Suprapubic skin (tissue), 4 donors: ENCODE measurements at places on chromosomes 6 and 20.
A peak's percentile ranks its signal among the peaks of the same experiment; 100 is the strongest.

- no peak overlapping the region for H3K4me3 ChIP-seq
- no peaks in the 10 kb centered on the region for H3K27me3 ChIP-seq
- DNase-seq: no peak
Measured at GRCh38 chr6:158660333-158660754, 10.5 kb downstream of the SYTL3 start.

GRCh38 chr6:52509281-52510212, 67.3 kb downstream of the TRAM2 start:
- H3K27me3 ChIP-seq: no peaks in the 10 kb centered on the region
- H3K36me3 ChIP-seq: peaks cover 39% of the 10 kb centered on the region
- peaks cover 51% of the 10 kb centered on the region for H3K4me1 ChIP-seq
- no peak overlapping the region for H3K4me3 ChIP-seq

DNA sequence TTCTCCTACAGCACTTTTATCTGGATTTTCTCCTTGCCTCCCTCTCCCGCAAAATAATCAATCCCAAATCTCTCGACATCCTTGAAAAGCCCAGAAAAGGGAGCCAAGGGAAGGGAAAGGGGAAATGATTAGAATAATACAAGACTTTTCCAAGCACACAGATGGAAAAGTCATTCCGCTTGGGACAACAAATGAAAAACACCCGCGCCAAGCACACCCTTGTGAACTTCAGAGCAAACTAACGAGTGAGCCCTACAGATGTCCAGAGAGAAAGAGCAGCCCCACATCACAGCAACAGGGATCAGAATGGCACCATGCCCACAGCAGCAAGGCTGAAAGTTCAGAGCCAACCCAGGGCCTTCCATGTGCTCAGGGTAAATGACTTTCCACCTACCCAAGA, 49.6 kb downstream of the NINL start:
- no peaks in the 10 kb centered on the region for H3K27me3 ChIP-seq
- no peaks in the 10 kb centered on the region for H3K36me3 ChIP-seq
- peaks cover 19% of the 10 kb centered on the region for H3K4me1 ChIP-seq
- no peak for DNase-seq
- H3K4me3 ChIP-seq: no peak overlapping the region

GRCh38 chr6:10268611-10269310, 146.1 kb downstream of the TFAP2A start:
- H3K27ac ChIP-seq: no peak overlapping the region
- H3K36me3 ChIP-seq: no peaks in the 10 kb centered on the region
- H3K4me1 ChIP-seq: no peaks in the 10 kb centered on the region
- H3K27me3 ChIP-seq: peaks cover 6% of the 10 kb centered on the region

DNA sequence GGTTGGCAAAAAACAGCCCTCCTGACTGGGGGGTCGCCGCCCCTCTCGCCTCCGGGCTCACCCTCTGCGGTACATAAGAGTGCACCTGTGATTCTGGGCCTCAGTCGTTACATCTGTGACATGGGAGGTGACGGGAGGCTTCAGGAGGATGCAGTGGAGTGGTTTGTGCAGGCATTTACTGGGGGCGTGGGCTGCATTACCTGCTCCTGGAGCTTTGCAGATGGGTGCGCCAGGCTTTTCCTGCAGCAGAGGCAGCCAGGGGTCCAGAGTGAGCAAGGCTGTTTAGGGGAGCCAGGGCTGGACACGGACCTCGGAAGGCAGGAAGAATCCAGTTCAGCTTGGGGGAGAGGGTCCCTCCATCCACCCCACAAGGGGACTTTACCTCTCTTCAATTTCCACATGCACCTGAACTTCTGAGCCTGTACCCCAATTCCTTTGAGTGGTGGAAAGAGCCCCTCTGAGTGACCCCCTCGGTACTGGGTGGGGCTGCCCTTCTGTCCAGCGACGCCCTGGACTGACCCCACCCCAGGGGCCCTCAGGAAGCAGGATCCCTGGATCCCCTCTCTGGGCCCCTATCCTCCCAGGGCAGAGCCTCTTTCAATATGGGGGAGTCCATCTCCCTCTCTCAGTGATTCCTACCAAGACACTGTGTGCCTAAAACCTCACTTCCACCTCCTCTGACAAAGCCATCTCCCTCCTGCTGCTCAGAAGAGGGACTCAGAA, 134.0 kb downstream of the TAF4 start:
- H3K4me3 ChIP-seq: no peak overlapping the region
- H3K36me3 ChIP-seq: no peaks in the 10 kb centered on the region
- no peaks in the 10 kb centered on the region for H3K4me1 ChIP-seq
- H3K27ac ChIP-seq: no peak overlapping the region
- H3K27me3 ChIP-seq: peaks cover 17% of the 10 kb centered on the region
- peak; percentile 50 for DNase-seq

DNA sequence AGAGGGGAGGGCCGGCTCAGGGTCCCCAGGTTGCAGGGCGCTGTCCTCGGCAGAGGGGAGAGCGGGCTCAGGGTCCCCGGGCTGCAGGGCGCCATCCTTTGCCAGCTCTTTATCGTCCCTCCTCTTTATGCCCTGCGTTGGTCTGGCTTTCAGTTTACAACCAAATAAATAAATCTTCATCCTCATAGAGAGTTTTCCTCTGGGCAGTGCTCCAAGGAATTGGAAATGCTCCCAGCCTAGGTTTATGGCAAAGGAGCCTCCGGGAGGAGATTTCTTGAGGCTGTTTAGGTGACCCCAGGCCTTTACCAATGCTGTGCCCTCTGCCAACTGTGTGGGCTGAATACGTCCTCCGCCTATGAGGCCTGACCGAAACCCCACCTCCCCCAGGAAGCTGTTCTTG, 60.2 kb downstream of the CHMP4B start:
- H3K4me1 ChIP-seq: no peaks in the 10 kb centered on the region
- H3K4me3 ChIP-seq: no peak overlapping the region
- H3K27ac ChIP-seq: no peak overlapping the region
- DNase-seq: no peak

DNA sequence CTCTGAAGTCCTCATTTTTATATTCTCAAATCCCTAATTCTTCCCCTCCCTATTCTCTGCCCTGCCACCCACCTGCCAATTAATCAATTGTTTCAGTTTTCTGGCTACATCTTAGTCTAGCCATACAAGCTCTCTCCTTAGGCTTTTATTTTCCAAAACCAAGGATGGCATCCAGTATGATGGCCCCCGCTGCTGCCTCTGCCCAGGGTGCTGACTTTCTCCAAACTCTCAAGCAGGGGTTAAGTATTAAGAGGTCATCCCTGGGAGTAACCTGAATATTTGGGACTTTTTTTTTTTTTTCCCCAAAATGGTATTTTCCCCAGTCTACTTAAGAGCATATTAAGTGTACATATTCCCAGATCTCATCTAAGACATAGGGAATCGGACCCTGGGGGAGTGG, 183.8 kb downstream of the DHX35 start:
- no peaks in the 10 kb centered on the region for H3K36me3 ChIP-seq
- DNase-seq: no peak
- H3K4me1 ChIP-seq: no peaks in the 10 kb centered on the region
- peaks cover 29% of the 10 kb centered on the region for H3K27me3 ChIP-seq
- no peak overlapping the region for H3K27ac ChIP-seq
- H3K4me3 ChIP-seq: no peak overlapping the region

DNA sequence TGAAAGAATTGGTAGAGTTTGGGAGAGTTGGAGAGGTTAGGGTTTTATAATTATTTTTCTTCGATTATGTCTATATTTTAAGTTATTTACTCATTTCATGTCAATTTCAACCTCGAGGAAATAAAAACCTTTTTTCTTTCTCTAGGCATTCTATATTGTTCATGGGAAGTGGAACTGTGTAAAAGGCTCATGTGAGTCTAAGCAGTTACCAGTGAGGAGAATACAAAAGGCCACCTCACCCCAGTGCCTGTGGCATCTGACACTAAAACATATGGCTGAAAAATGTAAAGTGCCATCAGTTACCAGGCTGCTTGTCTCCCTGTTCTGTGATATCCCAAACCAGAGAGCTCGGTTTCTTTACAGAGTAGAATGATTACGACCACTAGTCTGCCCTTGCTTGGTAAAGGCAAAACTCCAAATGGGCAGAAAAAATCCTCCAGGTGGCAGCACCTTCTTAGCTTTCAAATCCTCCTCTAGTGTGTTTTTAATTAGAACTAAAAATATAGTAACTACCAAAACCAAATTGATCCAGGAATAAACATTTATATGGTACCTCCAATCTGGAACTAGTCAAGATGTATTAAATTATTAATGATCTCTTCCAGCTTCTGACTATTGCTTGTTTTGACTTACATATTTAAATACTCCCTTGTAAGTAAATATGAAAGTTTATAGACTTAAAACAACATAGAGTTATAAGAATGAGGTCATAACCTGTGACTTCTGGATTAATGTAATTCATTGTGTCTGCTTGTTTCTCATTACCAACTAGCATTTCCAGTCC, 122.6 kb upstream of the MCHR2 start:
- no peak overlapping the region for H3K4me3 ChIP-seq
- H3K36me3 ChIP-seq: no peaks in the 10 kb centered on the region
- no peak overlapping the region for H3K27ac ChIP-seq
- DNase-seq: no peak
- H3K4me1 ChIP-seq: no peaks in the 10 kb centered on the region

DNA sequence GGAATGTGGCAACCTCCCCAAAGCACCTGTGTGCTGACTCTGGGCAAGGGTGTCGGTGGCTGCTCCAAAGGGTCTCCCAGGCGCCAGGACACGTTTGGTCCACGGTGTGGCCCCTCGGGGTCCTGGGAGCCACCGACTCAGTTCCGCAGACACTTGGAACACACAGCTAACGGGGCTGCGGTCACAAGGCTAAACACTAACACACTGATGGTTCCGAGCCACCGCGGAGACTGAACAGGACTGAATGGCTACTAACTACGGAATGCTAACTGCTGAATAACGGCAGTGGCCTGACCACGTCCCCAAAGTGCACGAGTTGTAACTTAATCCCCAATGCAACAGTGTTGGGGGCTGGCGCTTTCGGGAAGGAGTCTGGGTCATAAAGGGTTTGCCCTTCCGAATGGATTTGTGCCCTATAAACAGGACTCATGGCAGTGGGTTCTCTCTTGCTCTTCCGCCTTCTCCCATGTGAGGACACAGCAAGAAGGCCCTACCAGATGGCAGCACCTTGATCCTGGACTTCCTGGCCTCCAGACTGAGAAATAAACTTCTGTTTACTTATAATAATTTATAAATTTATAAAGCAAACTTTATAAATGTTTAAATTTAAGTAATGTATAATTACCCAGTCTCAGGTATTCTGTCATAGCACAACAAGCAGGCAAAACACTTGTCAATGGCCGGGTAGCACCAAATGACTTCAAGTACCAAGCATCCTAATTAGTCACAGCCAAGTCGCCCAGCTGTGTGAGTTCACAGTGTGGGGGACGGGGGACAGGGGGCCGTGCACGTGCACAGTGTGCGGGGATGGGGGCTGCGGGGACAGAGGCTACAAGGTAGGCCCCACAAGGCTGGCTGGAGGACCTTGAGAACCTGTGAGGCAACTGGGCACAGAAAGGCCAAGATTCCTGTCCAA, 2.3 kb upstream of the EEF1A2 start:
- H3K4me1 ChIP-seq: peaks cover 33% of the 10 kb centered on the region
- H3K36me3 ChIP-seq: no peaks in the 10 kb centered on the region
- no peak overlapping the region for H3K27ac ChIP-seq
- H3K27me3 ChIP-seq: peaks cover 94% of the 10 kb centered on the region
- no peak for DNase-seq

DNA sequence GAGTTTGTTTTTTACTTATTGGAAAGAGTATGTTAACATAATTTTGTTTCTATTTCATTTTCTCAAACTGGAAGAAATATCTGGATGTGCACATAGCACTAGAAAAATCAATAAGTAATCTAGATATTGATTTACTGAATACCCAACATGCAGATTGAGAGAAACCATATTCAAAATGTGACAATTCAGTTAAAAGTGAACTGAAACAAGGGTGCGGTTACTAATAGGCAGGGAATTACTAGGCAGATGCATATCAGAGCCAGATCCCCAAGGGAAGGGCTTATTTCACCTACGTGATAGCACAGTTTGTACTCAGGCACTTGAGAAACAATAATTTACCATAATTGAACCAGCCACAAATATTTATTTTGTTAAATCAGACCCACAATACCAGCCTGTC, 493.1 kb upstream of the FLRT3 start:
- no peaks in the 10 kb centered on the region for H3K4me1 ChIP-seq
- no peaks in the 10 kb centered on the region for H3K36me3 ChIP-seq
- H3K4me3 ChIP-seq: no peak overlapping the region
- no peaks in the 10 kb centered on the region for H3K27me3 ChIP-seq
- no peak overlapping the region for H3K27ac ChIP-seq

- no peak overlapping the region for H3K4me3 ChIP-seq
- H3K4me1 ChIP-seq: peaks cover 54% of the 10 kb centered on the region
- peaks cover 25% of the 10 kb centered on the region for H3K36me3 ChIP-seq
- H3K27me3 ChIP-seq: no peaks in the 10 kb centered on the region
- peak; percentile 83 for DNase-seq
- H3K27ac ChIP-seq: peak overlapping the region; percentile 83
Measured at GRCh38 chr20:19964289-19965265, 52.6 kb upstream of the NAA20 start.

DNA sequence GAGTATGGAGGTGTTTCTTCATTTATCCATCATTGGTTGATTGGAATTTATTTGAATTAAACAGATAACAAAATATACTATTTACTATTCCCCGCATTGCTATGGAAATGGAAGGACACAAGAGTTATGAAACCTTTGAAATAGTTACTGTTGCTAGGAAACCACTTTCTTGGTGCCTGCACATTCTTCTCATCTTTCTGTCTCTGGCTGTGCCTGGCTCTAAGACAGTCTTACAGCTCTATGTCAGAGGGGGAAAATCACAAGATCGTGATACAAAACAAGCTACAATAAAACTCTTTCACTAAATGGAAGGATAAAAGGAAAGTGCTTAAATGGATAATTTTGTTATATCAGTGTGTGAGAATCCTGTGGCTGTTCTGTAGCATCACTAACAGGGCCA, 453.0 kb downstream of the LMBRD1 start:
- no peak for DNase-seq
- H3K4me1 ChIP-seq: no peaks in the 10 kb centered on the region
- H3K27me3 ChIP-seq: no peaks in the 10 kb centered on the region
- no peak overlapping the region for H3K4me3 ChIP-seq
- H3K36me3 ChIP-seq: no peaks in the 10 kb centered on the region

- DNase-seq: no peak
- no peaks in the 10 kb centered on the region for H3K36me3 ChIP-seq
- H3K27ac ChIP-seq: peak overlapping the region; percentile 82
- H3K4me1 ChIP-seq: peaks cover 84% of the 10 kb centered on the region
Measured at GRCh38 chr6:125193208-125193607, 39.6 kb downstream of the TPD52L1 start.

- peaks cover 8% of the 10 kb centered on the region for H3K4me1 ChIP-seq
- no peak overlapping the region for H3K4me3 ChIP-seq
- no peaks in the 10 kb centered on the region for H3K27me3 ChIP-seq
- peaks cover 2% of the 10 kb centered on the region for H3K36me3 ChIP-seq
Measured at GRCh38 chr6:138598562-138599173, 99.4 kb upstream of the NHSL1 start.

GRCh38 chr6:163564534-163564933, 150.0 kb downstream of the QKI start:
- no peaks in the 10 kb centered on the region for H3K4me1 ChIP-seq
- H3K27me3 ChIP-seq: no peaks in the 10 kb centered on the region
- no peak overlapping the region for H3K27ac ChIP-seq

DNA sequence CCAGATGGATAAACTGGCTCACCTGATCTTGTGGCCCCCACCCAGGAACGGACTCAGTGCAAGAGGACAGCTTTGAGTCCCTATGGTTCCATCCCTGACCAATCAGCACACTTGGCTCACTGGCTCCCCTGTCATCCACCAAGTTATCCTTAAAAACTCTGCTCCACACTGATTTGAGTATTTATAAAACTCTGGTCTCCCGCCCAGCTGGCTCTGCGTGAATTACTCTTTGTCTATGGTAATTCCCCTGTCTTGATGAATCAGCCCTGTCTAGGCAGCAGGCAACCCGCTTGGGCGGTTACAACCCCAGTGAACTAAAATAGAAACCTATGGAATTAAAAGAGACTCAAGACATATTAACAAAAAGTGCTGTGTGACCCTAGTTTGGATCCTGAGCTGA, 38.1 kb upstream of the CD83 start:
- H3K4me1 ChIP-seq: peaks cover 14% of the 10 kb centered on the region
- H3K27ac ChIP-seq: no peak overlapping the region
- DNase-seq: no peak
- no peaks in the 10 kb centered on the region for H3K27me3 ChIP-seq
- no peaks in the 10 kb centered on the region for H3K36me3 ChIP-seq
